Common myeloid progenitor, CD34-positive (primary cell): ENCODE measurements at places on chromosomes 4 and X.

DNA sequence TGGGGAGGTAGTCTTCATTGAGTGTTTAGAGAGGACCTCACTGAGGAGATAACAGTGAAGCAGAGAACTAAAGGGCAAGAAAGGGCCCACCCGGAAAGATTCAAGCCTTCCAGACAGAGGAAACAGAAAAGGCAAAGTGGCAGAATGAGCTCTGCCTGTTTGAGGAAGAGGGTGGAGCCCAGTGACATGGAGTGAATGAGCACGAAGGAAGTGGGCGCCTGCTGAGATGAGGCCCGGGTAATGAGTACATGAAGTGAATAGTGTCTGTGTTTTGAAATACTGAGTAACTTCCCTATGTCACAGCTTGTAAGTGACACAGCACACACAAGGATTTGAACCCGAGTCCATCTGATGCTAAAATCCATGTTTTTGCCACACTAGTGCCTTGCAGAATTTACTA lies 32.5 kb upstream of the TLR2 start:
- DNase-seq, result peak; percentile 75

- DNase-seq, result no peak
Measured at GRCh38 chrX:13298836-13299235, 21.0 kb downstream of the ATXN3L start.

DNA sequence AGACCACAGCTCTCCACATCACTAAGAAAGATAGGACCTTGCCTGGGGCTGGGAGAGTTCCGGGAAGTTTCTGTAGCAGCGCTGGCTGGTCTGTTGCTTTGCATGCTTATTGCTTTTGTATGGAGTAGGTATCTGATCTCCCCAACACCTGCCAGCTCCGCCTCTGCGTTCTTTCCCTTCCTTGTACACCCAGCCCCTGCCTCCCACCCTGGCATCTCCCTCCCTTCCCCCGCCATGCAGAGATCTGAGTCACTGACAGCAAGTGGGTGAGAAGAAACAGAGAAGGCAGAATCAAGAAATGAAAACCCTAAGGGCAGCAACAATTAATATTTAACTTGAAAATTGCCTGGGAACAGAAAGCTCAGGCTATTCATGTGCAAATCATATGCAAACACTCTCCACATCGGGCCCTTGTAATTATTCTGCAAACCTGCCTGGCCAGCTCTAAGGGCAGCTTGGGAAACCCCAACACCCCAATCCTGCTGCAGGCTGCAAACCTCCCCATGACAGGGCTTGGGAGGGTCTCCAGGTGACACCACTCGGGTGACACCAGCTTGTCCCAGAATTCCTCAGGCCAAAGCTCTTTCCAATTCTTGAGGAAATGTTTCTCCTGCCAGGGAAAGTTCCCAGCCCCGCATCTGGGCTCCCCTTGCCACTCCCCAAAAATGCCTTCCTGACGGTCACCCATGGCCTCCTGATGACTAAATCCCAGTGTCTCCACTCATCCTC lies 257.2 kb downstream of the FBXW7 start:
- no peak for DNase-seq

DNA sequence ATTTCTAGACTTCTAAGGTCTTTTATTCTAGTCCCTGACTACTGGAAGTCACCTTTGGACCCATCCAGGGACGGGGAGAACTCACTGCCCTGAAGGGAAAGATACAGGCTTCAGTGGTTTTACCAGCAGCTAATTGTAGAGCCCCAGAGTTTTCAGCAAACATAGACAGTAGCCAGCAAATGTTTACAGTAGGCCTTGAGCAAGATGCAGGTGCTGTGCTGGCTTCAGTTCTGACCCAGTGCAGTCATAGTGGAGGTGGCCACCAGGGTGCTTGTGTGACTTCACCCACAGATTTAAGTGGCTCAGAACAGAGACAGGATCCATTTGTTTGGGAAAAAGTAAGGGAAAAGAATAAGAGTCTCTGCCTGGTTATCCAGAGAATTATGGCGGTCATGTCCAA lies 384.4 kb upstream of the AR start:
- DNase-seq, result no peak

GRCh38 chr4:5448221-5448620 lies 260.1 kb downstream of the EVC2 start:
- no peak for DNase-seq
